ENCODE measurements at places on chromosomes 5 and 9.
A peak's percentile ranks its signal among the peaks of the same experiment; 100 is the strongest.

DNA sequence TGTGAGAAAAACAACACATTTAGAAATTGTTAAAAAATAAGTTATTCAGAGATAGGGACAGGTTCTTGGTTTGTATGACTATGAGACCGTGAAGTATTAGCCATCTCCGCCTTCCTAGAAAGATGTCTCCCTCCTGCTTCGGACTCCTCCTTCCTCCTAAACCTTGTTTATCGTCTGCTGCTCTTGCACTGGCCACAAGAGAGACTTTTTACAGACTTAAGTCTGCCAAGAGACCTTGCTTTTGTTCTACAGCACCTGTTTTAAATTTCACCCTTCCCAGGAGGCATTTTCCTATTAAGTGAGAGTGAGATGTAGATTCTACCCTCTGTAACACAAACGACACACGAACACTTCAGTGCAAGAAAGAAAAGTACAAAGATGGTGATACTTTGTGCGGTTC, 274.6 kb downstream of the ARHGEF28 start:
- H3K36me3 ChIP-seq, result no peaks in the 10 kb centered on the region
- no peak for DNase-seq
- H3K4me1 ChIP-seq, result no peaks in the 10 kb centered on the region

- no peak overlapping the region for H3K27ac ChIP-seq
- H3K4me1 ChIP-seq, result no peaks in the 10 kb centered on the region
- no peak overlapping the region for H3K4me3 ChIP-seq
- H3K27me3 ChIP-seq, result no peaks in the 10 kb centered on the region
- H3K36me3 ChIP-seq, result no peaks in the 10 kb centered on the region
Observed at GRCh38 chr9:92974761-92975755, 27.7 kb downstream of the FGD3 start.

- H3K4me1 ChIP-seq, result no peaks in the 10 kb centered on the region
- peaks cover 3% of the 10 kb centered on the region for H3K27me3 ChIP-seq
- no peak overlapping the region for H3K4me3 ChIP-seq
- no peaks in the 10 kb centered on the region for H3K36me3 ChIP-seq
- DNase-seq, result no peak
Observed at GRCh38 chr5:135249658-135250057, 149.4 kb downstream of the MACROH2A1 start.

DNA sequence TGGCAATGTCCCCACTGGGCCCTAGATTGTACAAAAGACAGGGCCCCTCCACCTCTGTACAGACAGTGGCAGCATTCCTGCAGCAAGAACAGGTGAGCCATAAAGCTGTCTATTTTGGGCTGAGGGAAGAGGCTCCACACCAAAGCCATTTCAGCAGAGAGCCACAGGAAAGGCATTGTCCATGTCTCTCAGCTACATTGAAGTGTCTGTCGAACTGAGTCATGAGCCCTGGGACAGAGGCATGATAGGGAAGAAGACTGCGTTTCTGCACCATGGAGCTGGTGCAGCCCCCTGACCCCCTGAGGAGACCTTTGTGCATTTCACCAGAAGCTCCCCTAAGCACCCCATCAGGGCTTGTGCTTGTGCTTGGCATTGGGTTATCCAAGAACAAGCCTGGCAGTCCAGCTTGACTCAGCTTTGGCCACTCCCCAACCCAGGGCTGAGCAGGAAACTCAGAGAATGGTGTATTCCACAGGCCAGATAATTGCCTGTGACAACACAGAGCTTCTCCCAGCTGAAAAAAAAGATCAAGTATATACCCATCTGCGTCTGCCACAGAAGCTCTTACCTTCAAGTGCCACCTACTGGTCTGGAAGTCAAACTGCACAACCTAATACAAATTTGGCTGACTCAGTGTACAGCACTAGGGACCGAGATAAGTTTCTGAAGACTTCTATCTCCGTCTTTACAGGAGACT, 5.9 kb upstream of the FRMD3 start:
- no peak overlapping the region for H3K4me3 ChIP-seq
- no peaks in the 10 kb centered on the region for H3K27me3 ChIP-seq
- no peak overlapping the region for H3K27ac ChIP-seq

- no peak overlapping the region for H3K4me3 ChIP-seq
- no peaks in the 10 kb centered on the region for H3K36me3 ChIP-seq
- no peaks in the 10 kb centered on the region for H3K27me3 ChIP-seq
- DNase-seq, result no peak
- H3K4me1 ChIP-seq, result no peaks in the 10 kb centered on the region
Observed at GRCh38 chr9:5578698-5579085, 50.2 kb upstream of the RIC1 start.

DNA sequence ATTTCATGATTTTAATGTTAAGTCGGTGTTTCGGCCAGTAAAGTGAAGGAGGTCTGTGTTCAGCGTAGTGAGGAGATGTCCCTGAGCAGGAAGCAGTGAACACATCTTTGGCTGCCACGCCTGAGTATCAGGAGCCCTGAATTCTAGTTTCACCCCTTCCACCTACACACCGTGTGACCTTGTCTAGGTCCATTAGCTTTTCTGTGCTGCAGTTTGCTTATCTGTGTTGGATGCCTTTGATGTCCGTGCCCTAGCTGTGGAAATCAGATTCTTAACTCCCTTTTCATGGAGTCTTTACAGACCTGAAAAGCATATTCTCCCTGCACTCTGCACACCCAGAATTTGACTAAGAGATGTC, 601 bp downstream of the FBXO38 start:
- no peaks in the 10 kb centered on the region for H3K4me1 ChIP-seq
- peaks cover 3% of the 10 kb centered on the region for H3K36me3 ChIP-seq
- peak overlapping the region; percentile 93 for H3K27ac ChIP-seq
- peak overlapping the region; percentile 87 for H3K4me3 ChIP-seq
- peak; percentile 23 for DNase-seq

DNA sequence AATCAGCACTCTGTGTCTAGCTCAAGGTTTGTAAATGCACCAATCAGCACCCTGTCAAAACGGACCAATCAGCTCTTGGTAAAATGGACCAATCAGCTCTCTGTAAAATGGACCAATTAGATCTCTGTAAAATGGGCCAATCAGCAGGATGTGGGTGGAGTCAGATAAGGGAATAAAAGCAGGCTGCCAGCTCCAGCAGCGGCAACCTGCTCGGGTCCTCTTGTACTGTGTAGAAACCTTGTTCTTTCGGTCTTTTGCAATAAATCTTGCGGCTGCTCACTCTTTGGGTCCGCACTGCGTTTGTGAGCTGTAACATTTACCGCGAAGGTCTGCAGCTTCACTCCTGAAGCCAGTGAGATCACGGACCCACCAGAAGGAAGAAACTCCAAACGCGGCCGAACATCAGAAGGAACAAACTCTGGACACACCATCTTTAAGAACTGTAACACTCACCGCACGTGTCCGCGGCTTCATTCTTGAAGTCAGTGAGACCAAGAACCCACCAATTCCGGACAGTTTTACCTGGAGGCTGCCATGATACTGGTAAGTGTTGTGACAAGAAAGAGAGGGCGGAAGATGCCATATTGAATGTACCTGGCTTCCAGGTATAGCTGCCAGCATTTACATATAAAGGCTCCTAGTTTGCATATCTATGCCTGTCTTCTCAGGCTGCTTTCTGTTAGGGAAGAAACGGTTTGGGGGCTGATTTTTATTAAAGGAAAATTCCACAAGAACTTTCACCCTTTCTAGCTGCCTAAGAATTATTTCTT, 758.5 kb upstream of the CTNND2 start:
- no peak overlapping the region for H3K4me3 ChIP-seq
- H3K4me1 ChIP-seq, result no peaks in the 10 kb centered on the region
- no peak for DNase-seq
- H3K27ac ChIP-seq, result no peak overlapping the region
- no peaks in the 10 kb centered on the region for H3K36me3 ChIP-seq

- H3K4me1 ChIP-seq, result no peaks in the 10 kb centered on the region
- no peak overlapping the region for H3K27ac ChIP-seq
- no peak for DNase-seq
- H3K36me3 ChIP-seq, result no peaks in the 10 kb centered on the region
- H3K4me3 ChIP-seq, result no peak overlapping the region
Observed at GRCh38 chr9:16505199-16505598, 365.3 kb downstream of the BNC2 start.

GRCh38 chr5:8729437-8729836, 816.4 kb downstream of the SEMA5A start:
- H3K27me3 ChIP-seq, result no peaks in the 10 kb centered on the region
- H3K4me1 ChIP-seq, result no peaks in the 10 kb centered on the region
- H3K27ac ChIP-seq, result no peak overlapping the region

DNA sequence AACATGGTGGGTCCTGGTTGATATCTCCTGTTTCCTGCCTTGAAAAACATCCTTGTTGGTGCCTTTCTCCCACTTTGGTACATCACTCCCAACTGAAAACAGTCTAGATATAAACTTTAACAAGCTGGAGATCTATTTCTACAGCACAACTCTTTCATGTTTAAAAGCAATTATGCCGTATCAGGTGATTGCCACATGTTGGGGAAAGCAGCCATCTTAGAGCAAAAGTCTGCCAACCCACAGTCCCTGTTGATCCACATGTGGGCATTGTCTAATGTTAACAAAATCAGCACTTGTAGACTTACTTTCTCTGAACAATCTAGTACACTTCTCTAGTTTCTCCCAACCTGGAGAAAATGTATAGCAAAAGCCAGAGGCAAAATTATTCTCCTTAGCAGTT, 104.1 kb downstream of the PRDM6 start:
- H3K4me3 ChIP-seq, result no peak overlapping the region
- no peaks in the 10 kb centered on the region for H3K4me1 ChIP-seq
- no peak for DNase-seq

GRCh38 chr5:133825631-133826289, 142.7 kb downstream of the C5orf15 start:
- H3K4me1 ChIP-seq, result peaks cover 4% of the 10 kb centered on the region
- no peaks in the 10 kb centered on the region for H3K36me3 ChIP-seq
- no peak overlapping the region for H3K27ac ChIP-seq
- H3K4me3 ChIP-seq, result no peak overlapping the region

DNA sequence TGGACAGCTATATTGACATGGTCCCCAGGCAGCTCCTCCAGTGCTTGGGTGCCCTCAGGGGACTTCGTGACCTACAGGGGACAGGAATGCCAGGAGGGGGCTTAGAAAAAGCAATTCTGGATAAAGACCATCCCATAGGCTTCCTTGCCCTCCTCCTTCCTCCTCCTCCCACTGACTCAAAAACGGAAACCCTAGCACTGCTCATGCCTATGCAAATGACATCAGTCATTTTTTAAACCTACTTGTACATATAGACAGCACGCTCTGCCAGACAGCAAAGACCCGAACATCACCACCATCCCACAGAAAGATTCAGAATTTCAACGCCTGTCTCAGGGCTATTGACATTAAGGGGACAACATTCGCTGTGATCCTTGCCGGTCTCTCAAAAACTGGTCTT, 11.0 kb downstream of the IGFBPL1 start:
- no peaks in the 10 kb centered on the region for H3K27me3 ChIP-seq
- H3K36me3 ChIP-seq, result no peaks in the 10 kb centered on the region
- no peaks in the 10 kb centered on the region for H3K4me1 ChIP-seq
- no peak for DNase-seq

- peaks cover 2% of the 10 kb centered on the region for H3K4me1 ChIP-seq
- H3K4me3 ChIP-seq, result no peak overlapping the region
- H3K27me3 ChIP-seq, result peaks cover 10% of the 10 kb centered on the region
- no peak for DNase-seq
Observed at GRCh38 chr9:114499941-114500696, 5.2 kb downstream of the WHRN start.

DNA sequence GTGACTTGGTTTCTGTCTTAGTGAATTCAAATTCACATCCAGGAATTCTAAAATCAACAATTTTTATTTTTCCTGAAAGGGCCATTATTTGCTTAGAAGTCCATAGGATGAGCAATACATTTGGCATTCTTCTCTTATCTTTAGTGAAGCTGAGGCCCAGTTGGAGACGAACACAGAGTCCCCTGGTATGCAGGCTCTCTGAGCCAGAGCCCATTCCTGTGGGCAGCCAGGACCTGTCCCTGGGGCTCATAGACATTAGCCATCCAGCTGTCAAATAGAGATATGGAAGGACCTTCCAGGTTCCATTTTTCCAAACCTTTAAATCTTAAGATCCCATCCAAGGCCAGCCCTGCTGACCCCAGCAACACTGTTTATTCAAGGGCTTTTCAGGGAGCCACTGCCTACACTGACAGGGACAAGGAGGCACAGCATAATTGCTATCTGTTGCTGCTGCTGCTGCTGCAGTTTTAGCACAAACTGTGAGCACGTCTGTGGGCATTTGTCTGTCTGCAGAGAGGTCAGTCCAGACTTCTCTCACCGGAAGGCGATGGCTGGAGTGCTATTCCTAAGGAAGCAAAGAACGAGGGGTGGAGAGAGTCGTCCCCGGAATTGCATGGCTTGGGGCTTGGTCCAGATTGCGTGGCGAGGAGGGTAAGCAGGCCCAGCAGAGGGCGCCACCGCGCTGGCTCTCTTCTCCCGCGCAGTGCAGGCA, 639.0 kb downstream of the CCDC171 start:
- H3K27me3 ChIP-seq, result no peaks in the 10 kb centered on the region
- H3K4me1 ChIP-seq, result no peaks in the 10 kb centered on the region
- H3K36me3 ChIP-seq, result no peaks in the 10 kb centered on the region
- H3K27ac ChIP-seq, result no peak overlapping the region

GRCh38 chr5:105414067-105414466, 1851.5 kb upstream of the NUDT12 start:
- H3K4me3 ChIP-seq, result no peak overlapping the region
- H3K36me3 ChIP-seq, result no peaks in the 10 kb centered on the region
- no peak overlapping the region for H3K27ac ChIP-seq
- DNase-seq, result no peak
- H3K4me1 ChIP-seq, result no peaks in the 10 kb centered on the region

GRCh38 chr5:36417221-36417620, 115.5 kb upstream of the RANBP3L start:
- H3K36me3 ChIP-seq, result no peaks in the 10 kb centered on the region
- no peak overlapping the region for H3K27ac ChIP-seq
- DNase-seq, result no peak
- H3K4me1 ChIP-seq, result no peaks in the 10 kb centered on the region

DNA sequence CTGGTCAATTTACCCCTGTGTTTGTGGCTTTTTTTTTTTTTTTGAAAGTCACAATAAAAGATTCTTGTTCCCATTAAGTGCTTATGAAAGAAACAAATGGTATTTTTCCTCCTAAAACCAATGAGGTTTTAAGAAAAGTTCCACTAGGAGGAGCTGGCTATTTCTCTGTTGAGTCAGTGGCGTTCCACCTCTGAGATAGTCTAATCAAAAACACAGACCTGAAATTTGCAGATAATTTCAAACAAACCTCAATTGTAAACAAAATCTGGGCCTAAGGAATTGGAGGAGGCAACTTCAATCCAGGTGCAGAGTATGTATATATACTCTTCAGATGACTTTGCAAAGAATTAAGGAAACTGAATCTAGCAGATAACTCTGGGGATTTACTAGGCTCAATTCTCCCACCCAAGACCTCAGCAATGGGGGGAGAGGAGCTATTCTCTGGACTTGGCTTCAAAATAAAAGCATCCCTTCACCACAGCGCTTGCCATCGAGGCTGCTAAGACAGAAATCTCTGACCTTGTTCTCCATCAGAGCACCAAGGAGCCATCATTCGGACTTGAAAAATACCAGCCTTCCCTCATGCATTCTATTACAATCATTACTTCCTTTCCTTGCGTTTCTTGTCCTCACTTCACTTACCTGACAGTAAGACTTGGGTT, 52.4 kb downstream of the FANCC start:
- no peak overlapping the region for H3K4me3 ChIP-seq
- no peak for DNase-seq
- H3K4me1 ChIP-seq, result peaks cover 9% of the 10 kb centered on the region
- no peak overlapping the region for H3K27ac ChIP-seq
- no peaks in the 10 kb centered on the region for H3K27me3 ChIP-seq
- H3K36me3 ChIP-seq, result no peaks in the 10 kb centered on the region

All from small intestine (tissue), 16 donors.